ENCODE measurements at places on chromosomes 6 and 20.

GRCh38 chr6:20200761-20201630 lies 11.3 kb downstream of the MBOAT1 start:
- DNase-seq, result no peak

GRCh38 chr6:70241991-70242420 lies 60.9 kb downstream of the COL9A1 start:
- no peak for DNase-seq

DNA sequence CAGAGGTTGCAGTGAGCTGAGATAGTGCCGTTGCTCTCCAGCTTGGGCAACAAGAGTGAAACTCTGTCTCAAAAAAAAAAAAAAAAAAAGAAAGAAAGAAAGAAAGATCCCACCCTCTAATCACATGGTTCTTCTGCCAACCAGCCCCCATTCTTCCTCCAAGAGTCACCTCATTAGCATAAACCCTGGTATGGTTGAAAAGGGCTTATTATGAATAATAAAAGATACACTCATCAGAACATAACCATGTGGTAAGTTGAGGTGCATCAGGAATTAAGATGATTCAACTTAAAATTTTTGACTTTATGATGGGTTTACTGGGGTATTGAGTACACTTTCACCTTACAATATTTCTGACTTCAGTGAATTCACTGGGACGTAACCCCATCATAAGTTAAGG lies 793 bp upstream of the TRIM40 start:
- no peak for DNase-seq

DNA sequence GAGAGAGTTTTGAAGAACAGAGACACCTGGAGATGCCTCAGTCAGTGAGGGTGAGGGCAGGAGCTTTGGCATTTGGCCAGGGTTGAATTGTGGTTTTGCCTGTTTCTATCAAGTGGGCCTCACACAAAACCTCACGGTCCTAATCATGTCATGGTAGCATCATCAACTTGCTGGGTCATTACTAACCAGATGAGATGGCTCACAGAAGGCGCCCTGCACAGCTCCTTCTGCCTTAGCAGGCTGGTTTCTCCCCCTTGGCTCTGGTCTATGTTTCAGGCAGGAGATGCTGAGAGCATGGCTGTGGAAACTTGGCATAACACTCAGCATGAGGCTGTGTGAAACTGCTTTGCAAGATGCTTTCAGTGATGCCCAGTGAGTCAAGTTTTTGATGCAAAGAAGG lies 99.3 kb downstream of the LRRC1 start:
- no peak for DNase-seq

GRCh38 chr6:15682965-15683822 lies 20.4 kb upstream of the DTNBP1 start:
- no peak for DNase-seq

- peak; percentile 31 for DNase-seq
These were observed 29.4 kb upstream of the RNF8 start for GRCh38 chr6:37324131-37325033.

- DNase-seq, result no peak
These were observed 210.0 kb downstream of the OGFRL1 start for GRCh38 chr6:71498638-71499037.

DNA sequence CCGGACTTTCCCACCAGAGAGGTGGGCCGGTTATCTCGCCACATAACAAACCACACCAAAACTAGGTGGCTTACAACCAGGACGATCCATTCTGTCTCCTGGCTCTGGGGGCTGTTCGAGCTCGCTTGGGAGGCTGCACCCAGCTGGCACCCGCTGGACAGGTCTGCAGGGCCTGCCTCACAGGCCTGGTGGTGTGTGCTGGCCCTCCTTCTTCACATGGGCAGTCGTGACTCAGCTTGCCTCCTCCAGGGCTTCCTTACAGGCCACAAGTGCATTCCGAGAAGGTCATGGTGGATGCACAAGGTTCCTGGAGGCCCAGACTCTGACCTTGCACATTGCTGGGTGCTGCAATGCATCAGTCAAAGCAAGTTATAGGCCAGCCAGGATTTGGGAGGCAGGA lies 34.2 kb downstream of the FOXF2 start:
- DNase-seq, result no peak

- no peak for DNase-seq
These were observed 13.9 kb upstream of the NAA20 start for GRCh38 chr20:20003031-20003954.

GRCh38 chr20:58701431-58702160 lies 9.0 kb downstream of the NPEPL1 start:
- no peak for DNase-seq

DNA sequence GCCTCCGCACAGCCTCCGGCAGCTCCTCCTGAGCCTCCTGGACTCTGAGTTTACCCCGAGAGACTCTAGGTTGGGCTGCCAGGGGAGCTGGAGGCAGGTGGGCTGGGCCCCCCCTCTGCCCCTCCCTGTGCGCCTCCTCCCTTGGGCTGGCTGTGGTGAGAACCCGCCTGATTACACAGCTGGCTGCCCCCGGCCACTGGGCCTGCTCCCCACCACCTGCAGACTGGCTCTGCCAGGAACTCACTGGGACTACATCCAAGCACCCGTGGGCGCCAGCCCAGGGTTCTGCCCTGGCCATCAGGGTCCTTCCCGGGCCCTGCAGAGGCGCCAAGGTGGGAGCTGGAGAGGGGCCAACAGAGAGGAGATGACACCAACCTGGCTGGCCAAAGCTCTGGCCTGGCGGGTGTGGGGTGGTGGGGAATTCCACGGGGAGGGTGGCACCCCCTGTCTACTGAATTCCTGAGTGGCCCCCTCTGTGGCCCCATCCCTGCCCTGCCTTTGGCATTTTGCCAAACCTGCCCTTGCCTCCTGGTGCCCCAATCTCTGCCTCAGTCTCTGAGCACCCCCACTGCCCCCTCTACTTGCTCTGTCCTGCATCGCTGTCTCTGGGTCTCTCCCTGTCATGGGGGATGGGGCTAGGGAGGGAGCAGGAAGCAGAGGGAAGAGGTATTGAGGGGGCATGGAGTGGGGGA lies 21.9 kb upstream of the CDH22 start:
- DNase-seq, result no peak

- no peak for DNase-seq
These were observed 115.7 kb upstream of the RALGAPA2 start for GRCh38 chr20:20827992-20828597.

DNA sequence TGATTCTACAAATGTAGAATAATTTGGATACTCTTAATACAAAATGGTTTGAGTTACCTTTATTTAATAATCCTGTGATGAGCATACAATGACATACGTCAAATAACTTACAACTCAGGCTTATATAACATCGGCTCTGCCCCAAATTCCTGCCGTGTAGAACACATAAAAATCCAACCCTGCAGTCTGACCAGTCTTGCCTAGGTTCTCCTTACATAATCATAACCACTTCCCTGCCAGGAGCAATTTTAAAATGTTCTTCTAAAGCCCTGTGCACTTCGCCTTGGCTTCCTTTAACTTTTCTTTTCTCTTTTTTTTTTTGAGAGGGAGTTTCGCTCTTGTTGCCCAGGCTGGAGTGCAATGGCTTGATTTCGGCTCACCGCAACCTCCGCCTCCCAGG lies 16.2 kb upstream of the IER3 start:
- no peak for DNase-seq

DNA sequence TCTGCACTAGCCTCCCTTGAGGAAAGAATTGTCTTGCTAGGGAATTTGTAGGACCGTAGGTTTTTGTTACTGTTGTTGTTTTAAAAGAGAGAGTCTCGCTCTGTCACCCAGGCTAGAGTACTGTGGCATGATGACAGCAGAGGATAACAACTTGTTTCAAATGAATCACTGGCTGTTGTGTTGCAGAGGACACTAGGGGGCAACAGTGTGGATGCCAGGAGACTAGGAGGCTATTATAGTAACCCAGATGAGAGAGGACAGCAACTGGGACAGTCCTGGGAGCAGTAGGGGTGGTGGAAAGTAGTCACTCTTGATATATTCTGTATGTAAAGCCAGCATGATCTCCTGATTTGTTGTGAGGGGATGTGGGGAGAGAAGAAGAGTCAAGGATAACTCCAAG lies 41.8 kb upstream of the LAMA4 start:
- no peak for DNase-seq

GRCh38 chr6:12450467-12450866 lies 160.3 kb downstream of the EDN1 start:
- DNase-seq, result no peak

DNA sequence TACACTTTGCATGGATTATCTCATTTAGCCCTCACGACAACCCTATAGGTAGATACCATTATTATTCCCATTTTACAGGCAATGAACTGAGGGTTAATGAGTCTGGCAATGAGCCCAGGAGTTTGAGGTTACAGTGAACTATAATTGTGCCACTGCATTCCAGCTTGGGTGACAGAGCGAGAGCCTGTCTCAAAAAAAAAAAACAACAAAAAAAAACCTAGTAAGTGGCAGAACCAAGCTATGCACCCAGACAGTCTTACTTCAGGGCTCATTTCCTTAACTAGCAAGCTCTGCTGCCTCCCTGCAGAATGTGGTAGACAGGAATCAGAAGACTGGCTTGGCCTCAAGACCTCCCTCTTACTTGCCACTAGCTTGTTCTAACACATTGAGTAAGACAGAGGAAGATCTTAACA lies 71.9 kb upstream of the RREB1 start:
- no peak for DNase-seq

GRCh38 chr20:11217326-11218172 lies 543.8 kb upstream of the JAG1 start:
- DNase-seq, result no peak

GRCh38 chr6:135423649-135424128 lies 73.9 kb downstream of the AHI1 start:
- no peak for DNase-seq

DNA sequence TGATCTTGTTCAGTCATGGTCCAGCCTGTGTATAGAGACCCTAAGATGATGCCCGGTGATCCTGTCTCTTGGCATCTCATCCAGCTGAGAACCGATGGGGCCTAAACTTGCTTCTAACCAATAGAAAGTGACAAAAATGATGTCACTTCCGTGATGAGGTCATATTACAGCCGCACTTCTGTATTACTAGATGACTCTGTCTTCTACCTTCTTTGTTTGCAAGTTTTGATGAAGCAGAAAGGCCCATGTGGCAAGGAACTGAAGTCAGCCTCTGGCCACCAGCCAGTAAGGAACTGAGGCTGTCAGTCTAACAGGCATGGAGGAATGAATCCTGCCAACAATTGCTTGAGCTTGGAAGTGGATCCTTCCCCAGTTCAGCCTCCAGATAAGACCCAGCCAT lies 32.8 kb upstream of the HLA-C start:
- no peak for DNase-seq

GRCh38 chr20:2285613-2286012 lies 10.2 kb upstream of the TGM3 start:
- DNase-seq, result no peak

DNA sequence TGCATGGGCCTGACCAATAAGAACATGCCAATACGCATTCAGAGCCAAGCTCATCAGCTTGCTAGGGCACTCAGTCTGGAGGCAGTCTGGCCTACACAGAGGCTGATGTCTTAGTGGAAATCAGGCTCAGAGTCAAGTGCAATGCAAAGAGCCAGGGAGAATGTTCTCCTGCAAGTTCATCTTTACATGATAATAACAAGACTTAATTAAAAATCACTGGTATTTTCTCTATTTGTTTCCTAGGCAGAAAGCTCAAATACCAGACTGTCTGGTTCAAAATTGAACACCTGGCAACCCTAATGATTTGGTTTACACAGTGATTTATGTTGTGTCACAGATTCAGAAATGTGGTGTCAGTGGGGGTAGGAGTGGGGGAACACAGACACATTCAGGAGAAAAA lies 689.3 kb upstream of the FLRT3 start:
- no peak for DNase-seq

GRCh38 chr20:13678944-13679343 lies 40.2 kb upstream of the TASP1 start:
- DNase-seq, result no peak

- DNase-seq, result no peak
These were observed 46.3 kb downstream of the SOD2 start for GRCh38 chr6:159646733-159647132.

GRCh38 chr6:4554645-4555044 lies 221.6 kb upstream of the CDYL start:
- no peak for DNase-seq

DNA sequence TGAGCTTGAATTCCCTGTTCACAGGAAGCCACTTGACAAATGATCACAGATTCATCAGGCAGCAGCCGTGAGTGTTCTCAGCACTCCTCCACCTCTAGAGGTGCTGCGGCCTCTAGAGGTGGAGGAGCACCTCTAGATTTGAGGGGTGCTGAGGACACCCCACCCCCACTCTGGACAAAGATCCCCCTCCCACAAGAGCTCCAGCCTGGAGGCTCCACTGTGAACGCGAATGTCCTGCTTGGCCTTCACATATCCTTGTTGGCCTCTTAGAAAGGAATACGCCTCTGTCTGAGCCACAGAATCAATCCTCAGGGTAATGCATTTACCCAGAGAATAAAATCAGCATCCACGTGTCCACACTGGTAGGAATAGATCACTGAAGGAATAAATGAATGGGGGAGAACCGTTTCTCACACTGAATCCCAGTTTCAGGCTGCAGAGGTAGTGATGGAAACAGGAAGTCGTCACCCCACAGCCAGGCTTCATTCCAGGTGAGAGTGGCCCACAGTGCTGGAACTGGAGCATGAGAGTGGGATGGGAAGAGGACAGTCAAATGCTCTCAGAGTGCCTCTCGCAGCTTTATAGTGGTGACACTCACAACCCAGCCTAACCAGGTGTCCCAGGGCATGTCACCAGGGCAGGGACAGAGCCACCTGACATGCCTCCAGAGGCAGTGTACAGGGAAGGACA lies 16.6 kb downstream of the NPEPL1 start:
- DNase-seq, result no peak

DNA sequence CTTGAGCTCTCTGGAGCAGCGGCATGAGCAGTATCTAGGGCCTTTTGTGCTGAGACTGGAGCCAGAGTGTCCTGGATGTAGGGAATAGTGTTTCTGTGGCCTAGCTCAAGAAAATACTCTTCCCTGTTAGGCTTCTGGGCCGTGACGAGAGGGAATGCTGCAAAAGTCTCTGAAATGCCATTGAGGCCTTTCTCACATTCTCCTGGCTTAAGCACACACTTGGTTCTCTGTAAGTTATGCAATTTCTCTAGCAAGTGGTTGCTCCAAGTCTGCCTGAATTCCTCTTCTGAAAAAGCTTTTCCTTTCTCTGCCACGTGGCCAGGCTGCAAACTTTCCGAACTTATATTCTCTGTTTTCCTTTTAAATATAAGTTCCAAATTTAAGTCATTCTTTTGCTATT lies 744.4 kb downstream of the GRIK2 start:
- no peak for DNase-seq

GRCh38 chr6:156379392-156380289 lies 397.5 kb upstream of the ARID1B start:
- DNase-seq, result no peak

DNA sequence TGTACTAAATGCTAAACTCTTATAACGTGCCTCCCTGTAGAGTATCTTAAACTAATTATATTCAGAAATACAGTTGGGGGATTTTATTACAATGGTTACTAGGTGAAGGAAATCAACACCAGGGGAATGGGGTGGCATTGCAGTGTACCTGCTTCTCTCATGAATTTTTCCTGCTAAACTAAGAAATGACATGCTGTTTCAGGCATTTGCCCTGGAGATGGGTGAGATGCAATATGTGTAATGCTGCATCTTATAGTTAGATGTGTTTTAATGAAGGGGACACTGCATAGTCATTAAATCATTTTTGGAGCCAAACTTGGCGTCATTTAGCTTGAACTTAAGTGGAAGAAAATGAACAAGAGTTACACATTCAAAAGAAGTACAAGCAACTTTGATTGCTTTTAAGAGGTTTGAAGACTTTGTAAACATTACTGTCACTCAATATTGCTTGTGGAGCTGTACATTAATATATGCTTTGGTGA lies 4.3 kb downstream of the EYA4 start:
- no peak for DNase-seq

All from stimulated activated CD4-positive, alpha-beta T cell treated with anti-CD3 and anti-CD28 coated beads, Interleukin-4, amount 100 ng/mL, for 4 hours (primary cell).